ENCODE measurements at places on chromosomes 12 and 14. TPM values are rescaled to one million over a fixed set of nuclear protein-coding genes. Genes with fewer than 3 reads are reported as not detected.
A peak's percentile ranks its signal among the peaks of the same experiment; 100 is the strongest.

CCDC175 gene
- total RNA-seq, result not detected

P3H3 gene
- 25.1 TPM for total RNA-seq

TNFRSF1A gene
- total RNA-seq, result 79.4 TPM

TAS2R9 gene
- total RNA-seq, result not detected

PEX5 gene
- 82.7 TPM for total RNA-seq

ACACB gene
- 26.2 TPM for total RNA-seq

TAS2R31 gene
- 4.3 TPM for total RNA-seq

MANSC4 gene
- not detected for total RNA-seq

PROX2 gene
- total RNA-seq, result not detected

ACTR6 gene
- 26.0 TPM for total RNA-seq

B4GALNT1 gene
- 4.2 TPM for total RNA-seq

CLEC4D gene
- not detected for total RNA-seq

FGF23 gene
- total RNA-seq, result not detected

PRKD1 gene
- total RNA-seq, result 0.49 TPM

OLR1 gene
- 176 TPM for total RNA-seq

GRCh38 chr14:73678698-73679097 is 33.9 kb downstream of the DNAL1 start:
- no peaks in the 10 kb centered on the region for H3K4me1 ChIP-seq
- no peak for DNase-seq
- H3K27me3 ChIP-seq, result no peaks in the 10 kb centered on the region
- H3K36me3 ChIP-seq, result no peaks in the 10 kb centered on the region
- no peak overlapping the region for H3K27ac ChIP-seq

DNA sequence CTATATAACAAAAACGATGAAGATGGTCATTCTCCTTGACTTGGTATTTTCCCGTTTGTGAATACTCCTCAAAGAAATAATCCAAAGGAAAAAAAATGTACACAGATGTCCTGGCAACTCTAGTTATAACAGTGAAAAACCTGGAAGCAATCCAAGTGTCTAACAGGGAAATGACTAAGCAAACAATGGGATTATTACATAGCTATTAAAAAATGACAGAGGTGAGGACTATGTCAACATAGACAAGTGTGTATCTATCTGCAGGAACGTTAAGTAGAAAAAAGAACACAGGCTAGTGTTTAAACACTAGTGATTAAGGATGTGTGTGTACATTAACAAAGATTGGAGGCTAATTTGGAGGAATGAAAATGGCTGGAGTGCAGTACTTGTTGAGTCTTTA is 5.9 kb upstream of the APOLD1 start:
- peaks cover 33% of the 10 kb centered on the region for H3K4me1 ChIP-seq
- no peak overlapping the region for H3K27ac ChIP-seq
- DNase-seq, result no peak
- no peaks in the 10 kb centered on the region for H3K27me3 ChIP-seq

- H3K4me3 ChIP-seq, result no peak overlapping the region
- no peak overlapping the region for H3K27ac ChIP-seq
- DNase-seq, result no peak
- H3K4me1 ChIP-seq, result no peaks in the 10 kb centered on the region
- H3K36me3 ChIP-seq, result no peaks in the 10 kb centered on the region
- no peaks in the 10 kb centered on the region for H3K27me3 ChIP-seq
These were observed 28.3 kb downstream of the NRDE2 start for GRCh38 chr14:90303473-90303872.

DNA sequence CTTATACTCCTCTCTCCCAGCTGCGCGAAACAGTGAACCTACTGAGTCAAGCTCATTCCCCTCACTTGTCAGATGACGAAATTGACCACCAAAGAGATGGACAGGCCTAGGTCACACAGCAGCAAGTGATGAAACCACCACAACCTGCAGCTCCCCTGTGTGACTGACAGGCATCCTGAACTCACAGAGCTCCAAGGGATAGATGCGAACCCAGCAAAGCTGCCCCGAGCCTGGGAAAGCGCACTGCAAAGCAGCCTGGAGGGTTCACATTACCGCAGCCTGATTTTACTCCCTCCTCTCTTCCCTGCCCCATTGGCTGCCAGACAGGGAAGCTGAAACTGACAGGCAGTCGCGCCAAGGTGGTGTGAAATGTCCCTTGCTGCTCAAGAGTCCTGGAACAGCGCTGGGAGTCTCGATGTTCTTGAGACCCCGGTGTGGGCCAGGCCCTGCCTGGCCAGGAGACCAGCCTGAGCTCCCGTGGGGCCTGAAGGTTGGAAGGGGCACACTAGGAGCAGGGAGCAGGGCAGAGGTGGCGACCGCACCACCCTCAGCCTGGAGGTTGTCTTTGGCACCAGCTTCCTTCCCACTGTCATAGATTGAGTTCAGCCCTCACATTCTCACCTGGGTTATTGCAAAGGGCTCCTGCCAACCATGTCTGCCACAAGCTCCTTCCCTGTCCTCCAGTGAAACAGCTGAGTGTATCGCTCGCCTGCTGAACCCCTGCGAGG is 36.3 kb downstream of the SNRNP35 start:
- no peaks in the 10 kb centered on the region for H3K27me3 ChIP-seq
- H3K36me3 ChIP-seq, result no peaks in the 10 kb centered on the region
- H3K4me3 ChIP-seq, result no peak overlapping the region
- H3K4me1 ChIP-seq, result peaks cover 36% of the 10 kb centered on the region

GRCh38 chr12:89087149-89087825 is 265.0 kb downstream of the DUSP6 start:
- H3K27me3 ChIP-seq, result no peaks in the 10 kb centered on the region
- peaks cover 38% of the 10 kb centered on the region for H3K4me1 ChIP-seq
- peak; percentile 56 for DNase-seq
- no peaks in the 10 kb centered on the region for H3K36me3 ChIP-seq
- no peak overlapping the region for H3K4me3 ChIP-seq

DNA sequence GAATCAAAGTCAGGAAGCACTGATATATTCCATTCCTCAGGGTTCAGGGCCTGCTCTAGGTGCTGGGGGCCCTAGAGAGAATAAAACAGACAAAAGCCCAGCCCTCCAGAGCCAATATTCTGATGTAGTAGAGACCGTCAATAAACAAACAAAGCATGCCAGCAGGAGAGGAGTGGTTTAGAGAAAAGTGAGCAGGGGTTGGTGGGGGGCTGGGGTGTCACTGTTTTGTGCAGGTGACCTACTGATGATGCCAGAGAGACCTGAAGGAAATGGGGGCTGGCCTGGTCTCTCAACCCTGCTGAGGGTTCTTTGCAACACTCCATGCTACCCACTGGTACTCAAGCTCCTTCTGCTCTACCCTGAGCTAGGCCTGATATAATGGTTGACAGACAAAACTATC is 26.5 kb downstream of the IL26 start:
- no peaks in the 10 kb centered on the region for H3K27me3 ChIP-seq
- H3K36me3 ChIP-seq, result no peaks in the 10 kb centered on the region
- H3K4me1 ChIP-seq, result no peaks in the 10 kb centered on the region

DNA sequence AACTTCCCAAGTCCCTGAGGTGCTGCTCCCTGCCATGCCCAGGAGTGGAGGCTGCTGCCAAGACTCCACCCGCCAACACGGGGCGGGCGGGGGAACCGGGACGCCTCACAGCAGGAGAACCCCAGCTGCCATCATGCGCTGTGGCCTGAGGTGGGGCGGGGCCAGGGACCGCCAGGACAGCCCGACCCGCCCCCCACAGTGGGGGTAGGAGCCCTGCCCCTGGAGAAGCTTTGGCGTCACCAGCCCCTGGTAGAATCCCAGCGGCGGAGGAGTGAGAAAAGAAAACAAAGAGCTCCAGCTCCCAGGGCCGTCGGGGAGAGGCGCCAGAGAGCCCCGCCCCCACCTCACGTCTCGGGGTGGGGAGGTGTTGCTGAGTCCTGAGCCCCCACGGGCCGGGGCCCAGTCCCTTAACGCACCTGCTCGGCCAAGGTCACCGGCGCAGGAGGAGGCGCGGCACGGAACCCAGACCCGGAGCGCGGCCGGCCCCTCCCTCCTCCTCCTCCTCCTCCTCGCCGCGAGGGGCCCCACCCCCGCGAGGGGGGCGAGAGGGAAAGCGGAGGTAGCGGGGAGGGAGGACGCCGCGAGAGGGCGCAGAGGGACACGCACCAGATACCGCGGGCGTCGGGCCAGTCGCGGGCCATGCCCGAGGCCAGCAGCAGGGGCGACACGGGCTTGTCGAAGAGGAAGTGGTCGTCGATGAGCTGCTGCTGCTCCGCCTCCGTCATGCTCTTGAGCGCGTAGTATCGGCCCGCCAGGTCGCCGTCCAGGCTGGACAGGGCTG is 1.8 kb downstream of the CKB start:
- H3K27ac ChIP-seq, result no peak overlapping the region
- H3K4me3 ChIP-seq, result peak overlapping the region; percentile 95
- peaks cover 40% of the 10 kb centered on the region for H3K4me1 ChIP-seq

DNA sequence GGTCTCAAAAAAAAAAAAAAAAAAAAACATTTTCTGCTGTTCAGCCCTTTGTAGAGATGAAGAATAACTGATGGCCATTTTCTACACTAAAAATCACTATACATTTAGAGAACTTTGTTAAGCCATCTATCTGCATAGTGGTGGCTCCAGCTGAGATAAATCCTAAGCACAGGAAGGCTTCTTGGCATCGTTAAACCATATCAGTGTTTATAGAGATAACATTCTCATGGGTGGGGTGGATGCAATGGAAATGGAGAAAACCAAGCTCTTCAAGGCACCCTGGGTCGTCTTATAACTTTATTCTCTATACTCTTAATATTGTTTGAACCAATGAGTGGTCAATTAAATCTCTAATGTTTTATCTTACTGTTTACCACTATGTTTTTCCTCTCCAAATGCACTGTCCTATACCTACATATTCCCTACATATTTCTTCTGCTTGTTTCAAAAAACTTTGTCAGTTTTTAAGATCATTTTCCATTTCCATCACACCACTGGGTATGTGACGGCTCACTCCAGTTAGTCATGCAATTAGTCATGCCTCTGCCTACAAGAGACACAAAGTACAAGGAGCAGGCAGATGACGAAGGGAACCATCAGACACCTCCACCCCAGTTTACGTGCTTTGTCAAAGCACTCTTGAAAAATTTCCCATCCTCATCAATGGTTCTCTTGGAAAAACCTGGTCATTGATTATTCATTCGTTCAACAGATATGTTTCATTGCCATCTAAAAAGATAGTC is 119.3 kb upstream of the OVCH1 start:
- no peaks in the 10 kb centered on the region for H3K36me3 ChIP-seq
- no peaks in the 10 kb centered on the region for H3K27me3 ChIP-seq
- H3K27ac ChIP-seq, result no peak overlapping the region
- H3K4me3 ChIP-seq, result no peak overlapping the region

DNA sequence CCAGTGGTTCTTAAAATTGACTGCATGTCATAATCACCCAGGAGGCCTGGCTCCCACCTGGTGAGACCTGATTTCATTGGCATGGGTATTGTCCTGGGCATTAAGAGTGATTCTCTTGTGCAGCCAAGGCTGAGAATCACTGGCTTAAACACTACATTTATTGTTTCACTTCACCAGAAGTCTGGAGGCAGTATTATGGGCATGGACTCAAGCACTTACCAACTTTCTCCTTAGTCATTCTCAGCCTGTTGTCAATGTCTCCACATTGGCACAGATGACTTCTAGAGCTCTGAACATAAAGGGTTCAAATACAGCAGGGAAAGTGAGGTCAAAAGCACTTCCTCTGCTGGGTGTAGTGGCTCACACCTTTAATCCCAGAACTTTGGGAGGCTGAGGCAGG is 25.6 kb upstream of the GCH1 start:
- H3K4me1 ChIP-seq, result no peaks in the 10 kb centered on the region
- no peaks in the 10 kb centered on the region for H3K27me3 ChIP-seq
- DNase-seq, result no peak
- no peaks in the 10 kb centered on the region for H3K36me3 ChIP-seq
- no peak overlapping the region for H3K4me3 ChIP-seq

- peaks cover 40% of the 10 kb centered on the region for H3K4me1 ChIP-seq
- peak; percentile 63 for DNase-seq
- no peaks in the 10 kb centered on the region for H3K27me3 ChIP-seq
- peak overlapping the region; percentile 35 for H3K27ac ChIP-seq
These were observed 23.9 kb downstream of the DUSP6 start for GRCh38 chr12:89328151-89329030.

DNA sequence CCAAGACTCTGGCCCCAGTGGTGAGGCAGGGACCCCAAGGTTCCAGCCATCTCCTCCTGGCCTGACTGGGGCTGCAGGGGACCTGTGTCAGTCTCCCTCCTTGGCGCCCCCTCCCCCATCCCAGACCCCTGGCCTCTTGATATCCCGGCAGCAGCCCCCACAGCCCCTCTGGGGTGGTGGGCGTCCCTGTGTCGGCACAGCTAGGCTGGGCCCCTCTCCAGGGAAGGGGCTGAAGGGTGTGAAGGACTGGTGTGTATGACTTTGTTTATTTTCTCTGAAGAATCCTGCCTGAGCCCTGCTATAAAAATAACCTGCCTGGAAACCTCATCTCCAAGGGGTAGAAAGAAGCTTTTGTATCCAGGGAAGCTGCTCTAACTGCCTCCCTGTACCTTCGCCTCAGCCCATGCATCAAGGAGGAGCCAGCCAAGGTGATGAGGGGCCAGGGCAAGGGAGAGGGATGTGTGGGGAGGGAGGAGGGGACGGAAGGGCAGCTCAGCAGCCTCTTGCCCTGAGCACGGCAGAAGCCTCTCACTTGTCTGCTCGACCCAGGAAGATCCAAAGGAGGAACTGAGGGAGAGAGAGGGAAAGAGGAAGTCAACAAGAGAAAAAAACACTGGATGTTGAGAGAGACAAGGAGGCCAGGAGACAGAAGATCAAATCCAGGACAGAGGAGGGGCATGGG is 25.4 kb upstream of the COL2A1 start:
- peak overlapping the region; percentile 35 for H3K27ac ChIP-seq
- no peak for DNase-seq
- H3K4me3 ChIP-seq, result no peak overlapping the region
- H3K36me3 ChIP-seq, result no peaks in the 10 kb centered on the region
- no peaks in the 10 kb centered on the region for H3K27me3 ChIP-seq

- H3K4me1 ChIP-seq, result no peaks in the 10 kb centered on the region
- H3K27ac ChIP-seq, result no peak overlapping the region
- no peaks in the 10 kb centered on the region for H3K27me3 ChIP-seq
- H3K36me3 ChIP-seq, result no peaks in the 10 kb centered on the region
- no peak overlapping the region for H3K4me3 ChIP-seq
These were observed 248.1 kb downstream of the DPY19L2 start for GRCh38 chr12:63420206-63420644.

GRCh38 chr14:32578181-32578580 is 249.1 kb downstream of the AKAP6 start:
- no peak overlapping the region for H3K4me3 ChIP-seq
- H3K36me3 ChIP-seq, result no peaks in the 10 kb centered on the region
- no peaks in the 10 kb centered on the region for H3K4me1 ChIP-seq
- no peak for DNase-seq

- no peaks in the 10 kb centered on the region for H3K27me3 ChIP-seq
- H3K36me3 ChIP-seq, result no peaks in the 10 kb centered on the region
- no peak overlapping the region for H3K4me3 ChIP-seq
- no peak overlapping the region for H3K27ac ChIP-seq
- DNase-seq, result no peak
- H3K4me1 ChIP-seq, result no peaks in the 10 kb centered on the region
These were observed 492.5 kb upstream of the FLRT2 start for GRCh38 chr14:85037411-85037810.

DNA sequence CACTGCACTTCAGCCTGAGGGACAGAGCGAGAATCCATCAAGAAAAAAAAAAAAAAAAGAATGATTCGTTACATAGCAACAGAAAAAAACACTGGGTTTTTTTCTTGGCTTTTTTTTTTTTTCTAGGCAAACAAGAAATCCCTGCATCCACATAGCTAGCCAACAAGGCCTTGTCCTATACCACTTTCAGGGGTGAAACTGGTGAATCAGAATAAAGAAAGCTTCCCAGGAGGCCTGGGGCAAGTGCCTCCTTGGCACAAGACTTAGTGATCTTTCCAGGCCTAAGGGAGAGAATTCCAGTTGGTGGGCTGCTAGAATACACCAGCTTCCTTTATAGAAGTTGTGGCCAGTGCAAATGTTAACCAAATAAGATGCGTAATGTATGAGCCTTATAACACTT is 90.0 kb downstream of the VCPKMT start:
- no peaks in the 10 kb centered on the region for H3K4me1 ChIP-seq
- no peaks in the 10 kb centered on the region for H3K36me3 ChIP-seq
- H3K27me3 ChIP-seq, result no peaks in the 10 kb centered on the region
- DNase-seq, result no peak
- H3K4me3 ChIP-seq, result no peak overlapping the region

Measured in Caco-2 (cell line).